ENCODE measurements at places on chromosomes 12 and 14. TPM values are rescaled to one million over a fixed set of nuclear protein-coding genes. Genes with fewer than 3 reads are reported as not detected.

Gene CORO1C
- 70.9 TPM for total RNA-seq

DNA sequence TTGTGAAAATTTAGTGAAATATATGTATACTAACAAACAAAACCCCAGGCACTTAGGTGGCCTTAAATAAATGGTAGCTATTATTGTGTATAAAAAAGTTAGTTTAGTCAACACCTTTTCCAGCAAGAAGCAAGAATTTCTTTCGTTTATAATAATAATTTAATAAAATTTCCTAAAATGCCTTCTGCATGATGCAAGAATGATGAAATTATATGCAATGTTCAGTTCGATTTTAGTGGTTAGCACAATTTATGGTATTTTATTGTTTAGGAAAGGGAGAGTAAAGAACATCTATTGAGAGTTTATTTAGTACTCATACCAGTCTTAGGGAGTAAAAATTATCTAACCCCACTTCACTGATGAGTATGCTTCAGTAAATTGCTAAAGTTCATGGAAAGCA, 290.8 kb downstream of the APAF1 start:
- H3K27me3 ChIP-seq = peaks cover 9% of the 10 kb centered on the region
- no peak overlapping the region for H3K4me3 ChIP-seq
- no peak overlapping the region for H3K27ac ChIP-seq
- no peaks in the 10 kb centered on the region for H3K36me3 ChIP-seq
- no peaks in the 10 kb centered on the region for H3K4me1 ChIP-seq

DNA sequence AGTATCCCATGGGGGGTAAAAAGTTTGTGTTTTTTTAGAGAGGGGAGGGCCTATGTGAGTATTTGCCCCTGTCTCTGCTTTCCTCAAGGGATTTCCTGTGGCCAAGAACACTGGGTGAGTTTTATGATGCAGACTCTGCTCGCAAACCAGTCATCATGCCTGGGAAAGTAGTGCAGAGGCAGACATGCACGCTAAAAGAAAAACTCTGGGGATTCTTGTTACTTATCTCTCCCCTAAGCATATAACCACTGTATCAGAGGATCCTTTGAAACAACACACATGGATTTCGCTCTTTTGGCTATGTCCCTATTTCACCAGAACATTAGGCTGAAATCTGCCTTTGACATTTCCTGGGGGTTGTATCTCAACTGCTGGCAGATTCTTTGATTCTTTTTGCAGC, 1845.8 kb upstream of the SEL1L start:
- no peaks in the 10 kb centered on the region for H3K36me3 ChIP-seq
- no peak overlapping the region for H3K27ac ChIP-seq
- no peak overlapping the region for H3K4me3 ChIP-seq
- no peak for DNase-seq

DNA sequence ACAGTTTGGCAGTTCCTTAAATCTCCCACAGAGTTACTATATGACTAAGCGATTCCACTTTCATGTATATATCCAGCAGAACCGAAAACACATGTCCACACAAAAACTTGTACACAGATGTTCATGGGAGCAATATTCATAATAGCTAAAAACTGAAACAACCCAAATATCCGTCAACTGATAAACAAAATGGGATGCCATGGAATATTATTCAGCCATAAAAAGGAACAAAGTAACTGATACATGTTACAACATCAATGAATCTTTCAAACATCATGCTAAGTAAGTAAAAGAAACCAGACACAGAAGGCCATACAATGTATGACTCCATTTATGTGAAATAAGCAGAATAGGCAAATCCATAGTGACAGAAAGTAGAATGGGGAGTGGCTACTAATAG, 80.2 kb upstream of the GPHB5 start:
- no peak for DNase-seq
- no peak overlapping the region for H3K4me3 ChIP-seq
- H3K4me1 ChIP-seq = peaks cover 6% of the 10 kb centered on the region
- H3K27ac ChIP-seq = no peak overlapping the region
- H3K27me3 ChIP-seq = no peaks in the 10 kb centered on the region

- no peaks in the 10 kb centered on the region for H3K4me1 ChIP-seq
- peaks cover 2% of the 10 kb centered on the region for H3K27me3 ChIP-seq
- H3K27ac ChIP-seq = no peak overlapping the region
- no peak for DNase-seq
- H3K36me3 ChIP-seq = no peaks in the 10 kb centered on the region
- no peak overlapping the region for H3K4me3 ChIP-seq
Observed at GRCh38 chr12:130242506-130242905, 80.2 kb downstream of the FZD10 start.

All from activated CD4-positive, alpha-beta memory T cell treated with anti-CD3 and anti-CD28 coated beads for 36 hours (primary cell).